Uterus (tissue), 4 donors: ENCODE measurements at places on chromosomes 6 and 20. TPM values are rescaled to one million over a fixed set of nuclear protein-coding genes. Genes with fewer than 3 reads are reported as not detected.

GRCh38 chr6:117783279-117783678 lies 108.0 kb downstream of the NUS1 start:
- DNase-seq = no peak
- H3K36me3 ChIP-seq = no peaks in the 10 kb centered on the region
- no peaks in the 10 kb centered on the region for H3K27me3 ChIP-seq
- H3K4me1 ChIP-seq = no peaks in the 10 kb centered on the region
- H3K4me3 ChIP-seq = no peak overlapping the region
- H3K27ac ChIP-seq = no peak overlapping the region

GRCh38 chr6:87968435-87969278 lies 79.0 kb upstream of the SPACA1 start:
- DNase-seq = no peak
- H3K27ac ChIP-seq = no peak overlapping the region
- no peak overlapping the region for H3K4me3 ChIP-seq
- H3K27me3 ChIP-seq = no peaks in the 10 kb centered on the region
- H3K36me3 ChIP-seq = no peaks in the 10 kb centered on the region

GRCh38 chr6:16004934-16005679 lies 123.8 kb upstream of the MYLIP start:
- H3K27ac ChIP-seq = no peak overlapping the region
- no peaks in the 10 kb centered on the region for H3K36me3 ChIP-seq
- no peaks in the 10 kb centered on the region for H3K4me1 ChIP-seq
- H3K4me3 ChIP-seq = no peak overlapping the region

RUNX2 gene
- 6.2 TPM for total RNA-seq

IL17A gene
- not detected for total RNA-seq

OR12D3 gene
- not detected for total RNA-seq
